ENCODE measurements at places on chromosomes 4 and X. TPM values are rescaled to one million over a fixed set of nuclear protein-coding genes. Genes with fewer than 3 reads are reported as not detected.

Gene TLR10
- not detected for total RNA-seq

Gene MUC7
- not detected for total RNA-seq

Gene PASD1
- not detected for total RNA-seq

GRCh38 chr4:182776376-182777105, 140.6 kb downstream of the DCTD start:
- no peak for DNase-seq
